ENCODE measurements at places on chromosomes 5 and 9.

DNA sequence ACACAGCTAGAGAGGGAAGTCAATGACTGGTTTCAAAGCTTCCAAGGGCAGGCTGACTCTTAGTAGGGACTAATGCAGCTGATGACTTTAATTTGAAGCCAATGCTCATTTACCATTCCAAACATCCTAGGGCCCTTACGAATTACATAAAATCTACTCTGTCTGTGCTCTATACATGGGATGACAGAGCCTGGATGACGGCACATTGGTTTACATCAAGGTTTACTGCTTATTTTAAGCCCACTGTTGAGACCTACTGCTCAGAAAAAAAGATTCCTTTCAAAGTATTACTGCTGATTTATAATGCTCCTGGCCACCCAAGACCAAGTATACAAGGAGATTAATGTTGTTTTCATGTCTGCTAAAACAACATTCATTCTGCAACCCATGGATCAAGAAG lies 74.1 kb downstream of the DAP start:
- no peak for DNase-seq

GRCh38 chr5:2131826-2132496 lies 249.2 kb upstream of the IRX4 start:
- DNase-seq = no peak

GRCh38 chr5:170251462-170251861 lies 18.7 kb downstream of the C5orf58 start:
- no peak for DNase-seq

DNA sequence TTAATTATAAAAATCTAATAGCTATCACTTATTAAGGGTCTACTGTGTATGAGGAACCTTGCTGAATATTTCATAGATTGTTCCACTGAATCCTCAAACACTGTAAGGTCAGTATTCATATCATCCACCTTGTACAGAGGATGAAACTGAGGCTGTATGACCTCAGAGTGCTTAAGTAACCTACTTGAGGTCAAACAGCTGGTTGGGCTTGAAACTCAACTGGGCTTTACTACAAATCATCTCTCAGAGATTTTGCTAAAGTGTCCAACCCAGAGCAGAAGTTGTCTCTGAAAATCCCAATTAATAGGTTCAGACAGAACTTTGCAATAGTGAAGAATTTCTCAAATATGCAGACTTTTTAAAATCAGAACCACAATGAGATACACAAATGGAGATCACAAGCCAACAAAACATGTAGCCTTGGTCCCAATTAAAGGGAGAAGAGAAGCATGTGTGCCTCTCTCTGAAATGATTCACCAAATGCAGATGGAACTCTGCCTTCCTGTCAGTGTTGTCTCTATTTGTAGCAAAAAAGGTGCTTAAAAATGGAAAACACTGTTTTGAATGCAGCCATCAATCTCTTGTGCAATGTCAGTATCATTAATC lies 131.4 kb downstream of the FAM114A2 start:
- DNase-seq = no peak

GRCh38 chr9:86413971-86414880 lies 60.0 kb upstream of the TUT7 start:
- no peak for DNase-seq

GRCh38 chr5:115738830-115739229 lies 77.6 kb downstream of the CDO1 start:
- no peak for DNase-seq

- no peak for DNase-seq
Observed at GRCh38 chr5:148147415-148147814, 20.9 kb upstream of the SPINK14 start.

DNA sequence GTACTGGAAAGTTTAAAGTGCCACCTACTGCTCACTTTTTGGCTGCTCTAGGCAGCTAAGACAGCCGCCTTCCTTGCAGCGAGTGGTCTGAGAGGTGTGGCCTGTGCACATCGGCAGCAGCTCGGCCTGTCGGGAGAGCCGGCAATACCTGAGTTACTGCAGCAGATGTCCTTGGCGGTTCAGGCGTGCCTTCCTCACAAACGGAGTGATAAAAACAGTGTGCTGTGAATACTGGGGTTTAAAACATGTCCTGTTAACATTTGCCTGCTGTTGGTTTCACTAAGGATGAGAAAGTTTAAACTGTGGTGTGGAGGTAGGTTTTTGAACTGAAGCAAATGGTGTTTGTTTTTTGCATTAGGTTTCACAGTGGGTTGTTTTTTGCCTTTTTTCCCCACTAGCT lies 12.9 kb downstream of the TRAF2 start:
- no peak for DNase-seq

- no peak for DNase-seq
Observed at GRCh38 chr5:87541033-87541432, 128.3 kb upstream of the CCNH start.

DNA sequence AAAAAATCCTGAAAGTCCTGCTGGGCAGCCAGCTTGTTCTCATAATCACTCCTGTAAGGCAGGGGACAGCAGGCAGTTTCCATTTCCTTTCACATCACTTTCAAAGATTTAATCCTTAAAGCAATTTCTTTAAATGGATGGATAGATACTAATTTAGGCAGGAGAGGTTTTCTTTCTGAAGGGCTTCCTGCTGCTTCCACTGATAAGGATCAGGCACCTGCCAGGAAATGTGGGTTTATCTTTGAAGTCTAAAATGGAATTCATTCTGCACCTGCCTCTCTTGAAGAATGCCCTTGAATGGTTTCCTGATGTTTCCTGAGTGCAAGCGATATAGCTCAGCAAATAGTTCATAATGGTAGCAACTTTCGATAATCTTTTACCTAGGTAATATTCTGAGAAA lies 64.5 kb downstream of the STARD4 start:
- DNase-seq = no peak

DNA sequence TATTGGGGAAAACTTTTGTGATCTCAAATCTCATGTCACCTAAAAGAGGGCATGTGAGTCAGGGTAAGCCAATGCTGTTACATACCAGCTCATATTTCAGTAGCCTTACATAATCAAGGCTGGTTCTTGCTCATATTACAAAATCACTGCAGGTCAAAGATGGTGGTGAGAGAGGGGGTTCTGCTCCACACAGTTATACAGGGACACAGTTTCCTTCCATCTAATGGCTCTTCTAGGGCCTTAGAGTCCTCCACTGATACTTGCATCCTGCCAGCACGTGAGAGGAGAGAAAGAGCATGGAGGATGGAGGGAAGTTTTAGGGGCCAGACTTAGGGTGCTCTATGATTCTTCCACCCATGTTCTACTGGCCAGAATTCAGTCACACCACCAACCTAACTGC lies 130.0 kb downstream of the LIFR start:
- no peak for DNase-seq

DNA sequence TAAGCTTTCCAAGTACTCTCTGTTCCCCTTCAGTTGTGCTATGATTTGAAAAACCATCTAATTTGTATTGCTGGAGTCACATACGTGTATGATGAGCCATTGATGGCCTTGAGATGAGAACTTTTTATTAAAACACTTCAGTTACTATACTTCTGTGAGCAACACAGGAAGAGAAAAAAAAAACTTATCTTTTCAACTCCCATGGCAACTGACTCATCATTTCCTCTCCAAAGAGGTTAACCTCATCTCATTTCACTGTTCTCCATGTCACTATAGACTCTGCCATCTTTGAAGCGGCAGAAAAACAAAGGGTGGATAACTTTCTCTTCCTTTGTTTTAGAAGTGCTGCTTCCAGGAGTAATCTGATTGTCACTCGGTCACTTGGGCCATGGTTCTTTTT lies 104.3 kb upstream of the PCSK1 start:
- no peak for DNase-seq

DNA sequence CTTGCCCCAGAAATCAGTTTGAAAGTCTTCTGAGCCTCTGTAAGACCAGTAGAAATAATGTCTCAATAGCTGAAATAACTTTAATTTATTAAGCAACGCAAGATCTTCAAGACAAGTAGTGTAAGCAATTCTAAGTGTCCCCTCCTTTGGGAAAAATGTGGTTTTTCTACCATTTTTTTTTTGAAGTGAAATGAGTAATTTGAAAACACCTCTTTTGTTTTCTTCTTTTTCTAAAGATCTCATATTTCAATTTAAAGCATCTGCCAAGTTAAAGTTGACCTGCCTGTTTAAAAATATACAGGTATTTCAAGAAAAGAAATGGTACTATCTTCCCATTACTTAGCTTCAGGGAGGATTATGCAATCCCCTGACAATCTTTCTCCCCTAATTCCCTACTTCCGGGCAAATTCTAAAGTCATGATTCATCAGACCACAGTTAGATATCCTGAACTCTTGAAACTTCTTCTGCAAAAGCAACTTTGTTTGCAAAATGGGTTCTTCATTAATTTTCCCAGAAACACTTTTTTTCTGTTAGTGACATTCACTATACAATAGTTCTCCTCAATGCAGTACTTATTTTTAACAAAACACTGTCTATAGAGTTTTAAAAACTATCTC lies 7.8 kb upstream of the ANXA1 start:
- no peak for DNase-seq

GRCh38 chr5:143347046-143347445 lies 56.4 kb downstream of the NR3C1 start:
- DNase-seq = no peak

DNA sequence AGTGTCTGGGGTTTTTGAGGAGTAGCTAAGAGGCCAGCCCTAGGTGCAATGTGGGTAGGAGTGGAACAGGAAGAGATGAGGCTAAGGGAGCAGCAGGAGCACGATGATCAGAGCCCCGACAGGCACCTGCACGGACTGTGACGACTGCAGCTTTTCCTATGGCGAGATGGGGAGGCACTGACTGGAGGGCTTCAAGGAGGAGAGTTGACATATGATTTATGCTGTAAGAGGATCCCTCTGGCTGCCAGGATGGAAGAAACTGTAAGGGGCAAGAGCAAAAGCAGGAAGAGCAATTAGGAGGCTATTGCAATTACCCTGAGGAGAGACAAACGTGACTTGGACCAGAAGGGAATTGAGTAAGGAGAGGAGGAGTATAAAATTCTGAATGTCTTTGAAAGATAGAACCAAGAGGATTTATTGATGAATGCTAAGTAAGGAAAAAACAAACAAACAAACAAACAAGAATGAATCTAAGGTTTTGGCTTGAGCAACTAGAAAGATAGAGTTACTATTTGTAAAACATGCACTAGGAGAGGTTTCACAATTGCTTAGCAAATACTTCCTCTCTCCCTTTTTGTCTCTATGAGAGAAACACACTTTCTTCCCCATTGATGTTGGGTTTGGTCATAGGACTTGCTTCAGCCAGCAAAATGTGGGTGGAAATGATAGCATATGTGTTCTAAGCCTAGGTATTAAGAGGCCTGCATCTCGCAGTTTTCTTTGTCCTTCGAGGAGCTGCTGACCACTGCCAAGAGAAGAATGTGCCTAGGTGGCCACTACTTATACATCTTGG lies 32.9 kb downstream of the TRPC7 start:
- DNase-seq = no peak

- DNase-seq = no peak
Observed at GRCh38 chr9:73172901-73173215, 21.2 kb downstream of the ANXA1 start.

DNA sequence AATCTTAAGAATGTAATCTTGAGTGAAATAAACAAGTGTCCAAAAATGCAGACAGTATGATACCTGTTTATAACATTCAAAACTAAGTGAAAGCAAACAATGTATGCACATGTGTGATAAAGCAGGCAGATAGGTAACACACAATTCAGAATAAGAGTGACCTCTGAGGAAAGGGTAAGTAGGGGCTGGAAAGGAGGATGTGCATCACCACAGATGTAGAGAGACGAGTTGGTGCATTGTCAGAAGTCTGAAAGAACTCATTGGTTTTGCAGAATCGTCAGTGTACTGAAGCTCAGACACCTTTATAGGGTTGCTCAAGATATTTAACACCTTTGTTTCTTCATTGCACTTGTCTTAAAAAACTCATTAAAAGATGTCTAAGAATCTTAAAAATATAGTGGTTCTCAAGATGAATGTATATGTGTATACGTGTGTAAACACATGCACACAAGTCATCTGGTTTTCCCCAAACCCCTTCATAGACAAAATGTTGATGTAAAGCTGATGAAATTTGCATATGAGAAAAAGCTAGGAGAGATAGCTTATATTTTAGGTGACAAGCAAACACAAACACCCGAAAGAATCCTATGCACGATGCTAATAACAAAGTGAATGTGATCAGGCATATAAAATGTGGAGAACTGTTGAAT lies 197.6 kb upstream of the MEF2C start:
- no peak for DNase-seq

GRCh38 chr5:55102348-55102747 lies at the start of gene GZMA:
GZMA (plus strand) TSS chr5:55102646; CDS start chr5:55102683, 37 bp downstream.
- DNase-seq = no peak

DNA sequence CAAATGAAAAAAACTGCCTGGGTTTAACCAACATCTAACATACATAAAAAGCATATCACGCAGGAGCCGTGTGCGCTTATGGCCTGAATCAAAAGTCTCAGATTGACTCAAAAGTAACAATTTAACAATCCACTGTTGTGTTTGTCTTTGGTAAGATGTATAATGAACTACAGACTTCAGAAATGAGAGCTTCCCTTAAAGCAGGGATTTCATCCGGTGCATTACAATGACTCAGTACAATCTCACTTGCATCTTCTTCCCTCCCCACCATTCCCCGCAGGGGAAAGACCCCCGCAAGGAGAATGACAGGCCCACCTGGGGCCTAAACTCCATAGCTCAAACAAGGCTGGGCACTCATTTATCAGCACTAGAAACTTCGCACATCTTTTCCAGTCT lies 1.4 kb downstream of the ZFR start:
- no peak for DNase-seq

- no peak for DNase-seq
Observed at GRCh38 chr9:123669346-123669745, 260.6 kb downstream of the DENND1A start.

- DNase-seq = no peak
Observed at GRCh38 chr9:132135456-132135855, 26.4 kb upstream of the NTNG2 start.

DNA sequence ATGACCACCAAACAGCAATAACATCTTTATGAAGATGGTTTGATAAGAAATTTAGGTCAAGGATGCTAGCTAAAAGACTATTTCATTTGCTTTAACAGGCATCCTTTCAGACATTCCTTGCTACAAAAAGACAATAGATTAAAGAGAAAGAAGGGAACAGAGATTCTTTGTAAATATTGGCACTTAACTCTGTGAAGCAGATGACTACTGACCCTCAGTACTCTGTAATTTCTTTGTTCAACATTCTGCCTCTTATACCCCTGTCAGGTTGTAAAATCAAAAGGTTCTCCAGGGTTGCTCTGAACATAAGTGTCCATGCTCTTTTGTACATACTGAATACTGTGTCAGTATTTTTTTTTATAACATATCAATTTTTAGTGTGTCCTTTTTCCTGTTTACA lies 610.6 kb upstream of the GRAMD2B start:
- no peak for DNase-seq

- no peak for DNase-seq
Observed at GRCh38 chr5:57499262-57500050, 16.8 kb upstream of the ACTBL2 start.

GRCh38 chr5:140182803-140183367 lies 7.9 kb downstream of the CYSTM1 start:
- no peak for DNase-seq

GRCh38 chr9:129487658-129488483 lies 133.0 kb downstream of the C9orf50 start:
- peak; percentile 78 for DNase-seq
